ENCODE measurements at places on chromosomes 1 and 21.

GRCh38 chr1:182806015-182806678 lies 16.6 kb downstream of the NPL start:
- DNase-seq, result no peak

DNA sequence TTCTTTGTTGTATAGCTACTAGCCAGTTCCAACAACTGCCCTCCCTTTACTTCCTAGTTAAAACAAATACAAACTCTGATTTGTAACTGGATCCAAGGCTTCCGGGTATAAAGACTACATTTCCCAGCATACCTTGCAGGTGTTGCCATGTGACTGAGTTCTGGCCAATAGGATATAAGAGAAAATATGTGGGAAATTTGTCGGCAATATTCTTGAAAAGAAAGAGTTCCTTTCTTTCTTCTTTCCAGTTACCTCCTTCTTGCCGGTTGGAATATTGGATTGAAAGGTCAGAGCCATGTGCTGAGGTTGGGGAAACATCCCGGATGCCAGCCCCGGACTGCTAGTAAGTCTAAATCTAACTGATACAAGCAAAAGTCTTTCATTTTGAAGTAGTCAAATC lies 23.0 kb upstream of the ZBTB40 start:
- DNase-seq, result no peak

- DNase-seq, result peak; percentile 58
Observed at GRCh38 chr21:34974162-34974981, 74.7 kb downstream of the RUNX1 start.

DNA sequence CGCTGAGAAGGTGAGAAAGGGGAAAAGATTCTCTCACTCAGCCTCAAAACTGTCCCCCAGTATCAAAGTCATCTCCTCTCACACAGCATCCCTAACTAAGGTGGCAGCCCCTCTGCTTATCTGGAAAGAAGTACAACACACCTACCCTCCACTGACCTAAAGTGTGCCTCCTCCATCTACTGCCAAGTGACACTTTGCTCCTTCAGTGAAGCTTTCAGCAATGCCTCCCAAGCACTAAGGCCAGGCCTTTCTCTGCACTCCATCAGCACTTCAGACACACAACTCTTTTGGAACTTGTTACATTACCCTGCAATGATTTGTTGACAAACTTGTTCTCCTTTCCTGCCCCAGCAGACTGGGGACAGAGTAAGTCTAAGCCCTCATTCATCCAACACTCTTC lies 1.4 kb downstream of the SH3BP5L start:
- DNase-seq, result no peak

Measured in mucosa of gallbladder (tissue), 1 donor.